ENCODE measurements at places on chromosomes 3 and 15.

GRCh38 chr3:18725668-18726407 is 300.7 kb upstream of the SATB1 start:
- DNase-seq = no peak

DNA sequence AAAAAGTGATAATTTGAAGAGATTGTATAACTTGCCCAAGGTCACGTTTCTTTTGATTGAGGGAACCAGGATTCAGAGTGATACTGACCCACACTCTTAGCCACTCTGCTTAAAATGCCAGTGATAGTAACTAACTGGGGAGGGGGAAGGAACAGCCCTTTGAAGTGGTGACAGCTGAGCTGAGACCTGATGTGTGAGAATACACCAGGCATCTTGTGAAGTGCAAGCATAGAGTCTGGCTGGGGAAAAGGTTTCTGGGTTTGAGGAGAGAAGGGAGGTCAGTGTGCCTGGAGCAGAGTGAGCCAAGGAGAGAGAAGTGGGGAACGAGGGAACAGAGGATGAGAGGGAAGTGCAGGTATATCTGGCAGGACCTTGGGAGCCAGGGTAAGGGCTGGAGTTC is 35.4 kb upstream of the SCAANT1 start:
- DNase-seq = no peak

GRCh38 chr3:12287727-12288181 is 1.1 kb upstream of the PPARG start:
- DNase-seq = no peak

DNA sequence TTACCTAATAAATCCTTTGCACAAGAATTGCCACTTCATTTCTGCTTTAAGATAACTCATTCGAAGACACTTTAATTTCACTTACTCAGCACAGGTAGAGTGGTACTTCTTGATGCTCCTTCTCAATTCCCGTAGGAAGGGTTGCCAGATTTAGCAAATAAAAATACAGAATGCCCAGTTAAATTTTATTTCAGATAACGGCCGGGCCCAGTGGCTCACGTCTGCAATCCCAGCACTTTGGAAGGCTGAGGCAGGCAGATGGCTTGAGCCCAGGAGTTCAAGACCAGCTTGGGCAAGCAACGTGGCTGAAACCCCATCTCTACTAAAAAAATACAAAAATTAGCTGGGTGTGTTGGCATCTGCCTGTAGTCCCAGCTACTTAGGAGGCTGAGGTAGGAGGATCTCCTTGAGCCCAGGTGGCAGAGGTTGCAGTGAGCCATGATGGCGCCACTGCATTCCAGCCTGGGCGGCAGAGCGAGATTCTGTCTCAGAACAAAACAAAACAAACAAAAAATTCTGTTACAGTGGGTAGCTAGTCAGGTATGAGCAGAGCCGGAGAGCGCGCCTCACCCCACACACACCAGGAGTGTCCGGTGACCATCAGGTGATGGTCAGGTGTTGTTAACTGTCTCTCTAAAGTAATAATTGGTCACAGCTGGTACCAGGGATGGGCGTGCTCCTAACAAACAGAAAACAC is 92.8 kb downstream of the DNAH12 start:
- no peak for DNase-seq

DNA sequence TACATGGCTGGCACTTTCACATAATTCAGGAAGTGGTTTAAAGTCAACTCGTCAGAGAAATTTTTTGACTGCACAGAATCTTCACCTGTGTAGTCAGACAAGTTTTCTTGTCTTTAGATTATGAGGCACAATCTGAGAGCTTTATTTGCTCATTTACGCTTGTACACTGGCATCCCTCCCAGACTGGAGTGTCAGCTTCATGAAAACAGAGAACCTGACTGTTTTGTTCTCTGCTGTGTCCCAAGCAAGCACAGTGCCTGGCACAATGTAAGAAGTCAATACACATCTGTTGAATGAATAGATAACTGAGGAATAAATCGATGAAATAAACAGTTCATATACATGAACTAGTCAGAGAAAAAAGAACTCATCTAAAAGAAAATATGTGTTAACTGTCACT is 846.1 kb upstream of the CFAP20DC start:
- no peak for DNase-seq

- no peak for DNase-seq
Measured at GRCh38 chr3:128575777-128576176, 74.8 kb downstream of the RPN1 start.

DNA sequence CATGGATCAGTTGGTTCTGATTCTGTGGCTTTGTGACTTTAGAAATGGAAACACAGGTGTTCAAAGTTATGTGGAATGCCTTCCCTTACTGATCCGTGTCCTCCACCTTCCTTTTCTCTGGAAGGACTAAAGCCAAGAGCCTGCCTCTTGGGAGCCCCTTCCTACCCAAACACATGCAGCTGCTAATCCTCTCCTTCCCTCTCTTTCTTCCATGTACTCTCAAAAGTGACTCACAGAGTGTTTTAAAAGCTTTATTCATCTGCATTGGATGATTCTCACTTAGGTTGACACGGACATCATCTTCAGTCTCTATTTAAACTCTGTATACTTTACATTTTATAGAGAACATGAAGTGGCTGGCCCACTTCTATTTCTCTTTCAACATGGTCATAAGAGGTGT is 856.5 kb upstream of the ARPP21 start:
- no peak for DNase-seq

GRCh38 chr15:65292938-65293518 is 2.8 kb upstream of the RNU5A-1 start:
- no peak for DNase-seq

DNA sequence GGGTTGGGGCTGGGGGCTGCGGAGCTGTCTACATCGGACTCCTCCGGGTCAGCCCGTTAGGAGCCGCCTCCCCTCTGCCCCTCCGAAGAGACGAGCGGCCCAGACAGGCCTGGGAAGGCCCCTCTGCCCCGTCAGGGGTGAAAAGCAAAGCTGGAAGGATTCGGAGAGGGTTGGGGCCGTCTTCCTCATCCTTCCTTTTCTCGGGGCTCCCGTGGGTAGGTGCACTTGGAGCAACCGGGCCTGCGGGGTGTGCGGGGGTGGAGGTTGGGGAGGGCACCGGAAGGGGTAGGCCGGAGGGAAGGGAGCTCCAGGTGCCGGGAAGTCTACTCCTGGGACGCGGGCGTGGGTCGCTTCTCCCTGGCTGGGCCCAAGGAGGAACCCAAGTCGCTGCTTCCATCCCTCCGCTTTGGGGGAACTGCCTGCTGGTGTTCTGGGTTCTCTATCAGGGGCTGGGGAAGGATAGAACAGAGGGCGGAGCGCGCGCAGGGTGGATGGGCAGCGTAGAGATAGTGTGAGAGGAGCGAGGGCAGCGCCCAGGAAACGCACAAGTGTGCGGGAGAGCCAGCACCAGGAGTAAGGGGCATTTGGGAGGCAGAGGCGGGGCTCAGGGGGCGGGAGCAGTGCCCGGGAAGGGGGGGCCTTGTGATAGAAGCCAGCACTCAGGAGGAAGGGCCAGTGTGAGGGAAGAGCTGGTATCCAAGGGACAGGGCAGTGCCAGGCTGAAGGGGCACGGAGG is 590 bp downstream of the POLR2H start:
- peak; percentile 24 for DNase-seq

DNA sequence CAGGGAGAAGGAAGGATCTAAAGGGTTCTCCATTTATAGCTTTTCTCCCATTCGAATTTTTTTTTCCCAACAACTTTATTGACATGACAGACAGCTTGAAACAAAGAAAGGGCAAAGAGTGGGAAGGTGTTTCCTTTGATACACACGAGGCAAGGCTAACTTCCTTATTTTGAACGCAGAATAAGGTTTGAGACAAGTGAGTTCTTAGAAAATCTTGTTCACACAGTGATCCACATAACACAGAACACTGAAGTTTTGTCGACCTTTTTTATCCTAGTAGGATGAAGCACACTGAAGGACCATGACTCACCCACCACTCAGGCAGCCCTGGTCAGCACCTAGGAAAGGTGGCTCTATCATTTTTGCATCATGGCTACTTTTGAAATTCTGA is 425.8 kb upstream of the MDFIC2 start:
- DNase-seq = no peak

DNA sequence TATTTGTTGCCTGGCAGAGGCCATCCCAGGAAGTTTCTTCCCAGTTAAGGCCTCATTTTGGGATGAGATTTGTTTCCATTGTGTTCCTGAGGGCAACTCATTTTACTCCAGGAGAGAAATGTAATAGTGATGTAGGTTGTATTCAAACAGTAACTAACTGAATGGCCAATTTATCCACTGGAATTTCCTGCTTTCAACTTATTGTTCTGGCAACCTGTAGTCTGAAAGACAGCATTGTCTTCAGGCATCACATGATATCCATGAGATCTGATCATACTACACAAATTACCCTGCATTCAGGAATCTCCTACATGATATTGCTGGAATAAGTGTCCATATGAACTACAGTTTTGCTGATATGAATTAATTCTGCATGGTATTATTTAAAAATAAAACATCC is 79.5 kb upstream of the FGF7 start:
- DNase-seq = no peak

Measured in activated CD4-positive, alpha-beta T cell treated with anti-CD3 and anti-CD28 coated beads, Interleukin-2, amount 50 U/mL, for 1 hour (primary cell).